ENCODE measurements at places on chromosomes 2 and 18. TPM values are rescaled to one million over a fixed set of nuclear protein-coding genes. Genes with fewer than 3 reads are reported as not detected.

- DNase-seq, result no peak
Observed at GRCh38 chr2:198775737-198776136, 682.0 kb downstream of the SATB2 start.

DNA sequence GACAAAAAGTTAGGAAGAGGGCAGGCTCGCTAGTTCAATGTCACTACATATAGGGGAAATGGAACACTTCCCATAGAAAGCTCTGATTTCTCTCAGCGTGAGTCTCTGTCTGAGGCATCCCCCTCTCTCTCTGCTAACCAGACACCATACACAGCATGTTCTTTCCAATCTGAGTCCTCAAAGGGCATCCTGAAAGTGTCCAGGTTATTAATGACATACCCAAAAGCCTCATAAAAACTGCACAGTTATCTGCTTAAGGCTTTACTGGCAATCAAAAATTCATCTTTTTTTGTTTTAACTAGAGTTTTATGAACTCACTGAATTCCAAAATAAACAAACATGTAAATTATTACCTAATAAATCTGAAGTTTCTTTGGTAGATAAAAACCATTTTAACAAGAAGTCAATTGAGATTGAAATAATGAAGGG lies 137.4 kb downstream of the AFF3 start:
- DNase-seq, result no peak

DNA sequence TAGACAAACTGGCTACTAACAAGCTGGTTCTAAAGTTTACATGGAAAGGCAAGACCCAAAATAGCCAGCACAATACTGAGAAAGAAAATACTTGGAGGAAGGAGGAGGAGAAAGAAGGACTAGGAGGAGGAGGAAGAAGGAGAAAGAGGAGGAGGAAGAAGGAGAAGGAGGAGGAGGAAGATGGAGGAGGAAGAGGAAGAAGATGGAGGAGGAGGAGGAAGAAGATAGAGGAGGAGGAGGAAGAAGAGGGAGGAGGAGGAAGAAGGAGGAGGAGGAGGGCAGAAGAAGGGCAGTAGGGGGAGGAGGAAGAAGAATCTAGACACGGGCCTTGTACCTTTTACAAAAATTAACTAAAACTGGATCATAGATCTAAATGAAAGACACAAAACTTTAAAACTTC lies 92.6 kb downstream of the METTL4 start:
- no peak for DNase-seq

- DNase-seq, result no peak
Observed at GRCh38 chr2:42858140-42859005, 66.0 kb upstream of the HAAO start.

GRCh38 chr2:166031054-166031453 lies 77.5 kb upstream of the TTC21B start:
- DNase-seq, result no peak

- DNase-seq, result no peak
Observed at GRCh38 chr2:82740527-82740926, 1718.6 kb downstream of the SUCLG1 start.

DNA sequence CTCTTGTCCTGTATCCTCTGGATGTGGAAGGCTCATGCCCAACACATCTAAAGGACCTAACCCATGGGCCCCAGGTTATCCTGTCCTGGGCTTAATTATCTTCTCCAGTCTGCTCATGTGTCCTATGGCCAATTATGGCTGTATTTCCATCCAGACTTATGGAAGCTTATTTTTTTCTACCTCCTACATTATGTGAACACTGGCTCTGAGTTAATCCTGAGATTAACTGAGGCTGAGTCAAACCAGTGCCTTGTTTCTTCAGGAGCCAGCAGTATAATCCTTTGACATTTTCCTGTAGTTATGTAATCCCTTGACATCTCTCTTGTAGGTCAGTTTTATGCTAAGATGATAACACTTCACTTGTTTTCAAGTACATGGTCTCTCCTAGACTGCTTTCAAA lies 213.6 kb downstream of the PMAIP1 start:
- no peak for DNase-seq

DNA sequence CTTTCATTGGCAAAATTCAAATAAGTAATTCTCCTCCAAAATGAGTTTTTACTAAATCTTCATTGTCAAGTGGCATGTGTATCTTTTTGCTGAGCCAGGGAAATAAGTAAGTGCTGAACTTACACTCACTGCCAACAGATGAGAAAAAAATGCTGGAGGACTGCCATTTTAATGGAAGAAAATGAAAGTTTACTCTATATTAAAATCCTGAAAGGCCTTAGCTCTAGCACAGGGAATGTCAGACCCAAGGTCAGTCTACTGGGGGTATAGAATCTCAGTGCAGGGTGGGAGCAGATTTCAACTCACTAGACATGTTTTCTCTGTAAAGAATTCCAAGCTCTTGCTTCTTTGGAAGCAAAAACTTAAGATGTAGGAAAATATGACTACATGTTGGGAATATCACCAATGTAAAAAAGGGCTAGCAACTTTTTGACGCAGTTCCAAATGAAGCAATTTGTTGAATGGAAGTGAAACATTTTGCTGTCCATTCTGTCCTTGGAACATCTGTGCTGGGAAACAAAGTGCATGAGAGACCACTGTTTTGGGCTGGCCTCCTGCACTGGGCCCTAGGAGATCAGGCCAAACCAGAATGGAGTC lies 127.0 kb downstream of the ST6GAL2 start:
- DNase-seq, result no peak

- no peak for DNase-seq
Observed at GRCh38 chr2:217945530-217945929, 57.3 kb downstream of the TNS1 start.

DNA sequence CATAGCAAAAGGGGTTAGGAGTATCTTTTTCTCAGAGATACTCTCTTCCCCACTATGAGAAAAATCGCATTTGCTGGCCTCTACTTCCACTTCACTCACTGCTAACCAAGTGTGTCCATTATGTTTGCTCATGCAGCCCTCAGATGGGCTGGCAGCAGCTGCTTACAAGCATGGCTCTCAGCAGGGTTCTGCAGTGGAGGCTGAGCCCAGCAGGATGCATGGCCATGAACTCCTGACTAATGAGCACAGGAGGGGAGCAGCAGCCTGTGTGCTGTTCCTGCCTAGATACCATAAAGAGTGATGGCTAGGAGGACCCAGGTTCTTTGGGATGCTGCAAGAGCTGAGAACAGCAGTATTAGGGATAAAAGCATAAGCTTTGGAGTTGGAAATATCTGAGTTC lies 316.9 kb upstream of the THSD7B start:
- no peak for DNase-seq

The CD8B2 gene
- 0.43 TPM for polyA plus RNA-seq

The FTCDNL1 gene
- 1.1 TPM for polyA plus RNA-seq

The GKN1 gene
- not detected for polyA plus RNA-seq

Measured in immature natural killer cell (primary cell).